ENCODE measurements at places on chromosomes 1 and 21.
A peak's percentile ranks its signal among the peaks of the same experiment; 100 is the strongest.

- DNase-seq = no peak
Measured at GRCh38 chr1:53543778-53544695, 84.8 kb downstream of the DMRTB1 start.

DNA sequence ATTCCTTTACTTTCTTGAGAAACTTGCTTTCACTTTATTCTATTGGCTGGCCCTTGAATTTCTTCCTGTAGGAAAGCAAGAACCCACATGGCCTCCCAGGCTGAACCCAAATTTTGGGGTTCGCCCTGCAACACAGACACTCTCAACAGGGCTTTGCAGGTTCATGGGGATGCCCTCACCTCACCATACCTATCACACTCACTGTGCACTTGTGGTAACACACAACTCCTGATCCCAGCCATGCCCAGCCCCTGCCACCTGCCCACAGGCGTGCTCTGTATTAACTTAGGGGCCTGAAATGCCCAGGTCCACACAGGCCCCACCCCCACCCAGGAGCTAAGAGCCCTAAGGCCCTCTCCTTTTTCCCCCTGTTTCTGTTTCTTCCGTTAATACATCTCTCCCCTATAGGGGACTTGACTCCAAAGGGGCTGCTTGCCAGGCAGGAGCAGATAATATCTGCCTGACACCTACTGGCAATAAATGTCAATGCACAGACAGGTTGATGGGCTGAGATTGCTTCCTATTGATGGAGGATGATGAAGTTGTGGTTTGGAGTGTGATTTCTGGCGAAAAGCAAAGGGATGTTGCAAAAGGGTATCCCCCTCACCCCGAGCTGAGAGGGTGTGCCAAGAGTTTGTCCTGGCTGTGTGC, 171.5 kb downstream of the AJAP1 start:
- DNase-seq = peak; percentile 60

- DNase-seq = peak; percentile 63
Measured at GRCh38 chr1:63674238-63674864, 81.1 kb downstream of the PGM1 start.

DNA sequence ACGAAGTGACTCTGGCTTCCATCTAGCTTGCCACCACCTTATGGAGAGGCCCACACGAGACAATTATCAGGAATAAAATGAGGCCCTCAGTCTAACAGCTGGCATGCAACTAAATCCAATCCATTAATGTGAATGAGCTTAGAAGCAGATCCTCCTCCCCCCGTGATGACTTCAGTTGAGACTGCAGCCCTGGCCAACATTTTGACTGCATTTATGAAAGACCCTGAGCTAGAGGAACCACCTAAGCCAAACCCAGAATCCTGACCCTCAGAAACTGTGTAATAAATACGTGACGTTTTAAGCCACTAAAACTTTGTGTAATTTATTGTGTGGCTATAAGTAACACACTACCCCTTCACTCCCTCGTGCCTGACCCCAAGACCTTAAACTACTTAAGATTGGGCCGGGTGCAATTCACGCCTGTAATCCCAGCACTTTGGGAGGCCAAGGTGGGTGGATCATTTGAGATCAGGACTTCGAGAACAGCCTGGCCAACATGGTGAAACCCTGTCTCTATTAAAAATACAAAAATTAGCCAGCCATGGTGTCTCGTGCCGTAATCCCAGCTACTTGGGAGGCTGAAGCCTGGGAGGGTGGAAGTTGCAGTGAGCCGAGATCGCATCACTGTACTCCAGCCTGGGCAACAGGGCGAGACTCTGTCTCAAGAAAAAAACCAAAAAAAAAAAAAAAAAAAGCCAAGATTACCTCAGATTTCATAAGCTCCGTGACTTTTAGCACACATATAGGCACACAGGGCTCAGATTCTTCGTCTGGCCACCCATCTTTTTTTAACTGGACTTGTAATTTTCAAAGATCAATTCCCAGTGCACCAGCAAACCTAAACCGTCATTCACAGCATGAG, 72.5 kb downstream of the ENAH start:
- no peak for DNase-seq

- no peak for DNase-seq
Measured at GRCh38 chr1:196207612-196208217, 400.5 kb downstream of the KCNT2 start.

GRCh38 chr1:56469640-56470371, 109.6 kb downstream of the PLPP3 start:
- DNase-seq = no peak

DNA sequence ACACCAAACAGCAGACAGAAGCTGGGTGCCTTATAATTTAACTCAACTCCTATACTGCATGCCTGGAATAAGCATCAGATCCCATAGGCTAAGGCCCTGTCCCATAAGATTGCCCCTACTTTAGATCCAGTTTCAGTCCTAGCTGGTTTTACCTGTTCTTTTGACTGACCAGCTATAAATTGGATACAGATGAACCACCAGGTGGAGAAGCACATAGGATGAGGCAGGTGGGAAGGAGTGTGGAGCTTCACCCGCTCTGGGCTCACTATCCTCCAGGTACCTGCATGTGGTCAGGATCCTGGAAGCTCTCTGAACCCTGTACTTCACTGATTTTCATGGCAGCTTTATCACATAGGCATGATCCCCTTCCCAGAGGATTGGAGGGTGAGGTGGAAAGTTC, 51.3 kb downstream of the MAST2 start:
- DNase-seq = no peak

- DNase-seq = no peak
Measured at GRCh38 chr21:14538483-14538882, 7.6 kb downstream of the SAMSN1 start.

DNA sequence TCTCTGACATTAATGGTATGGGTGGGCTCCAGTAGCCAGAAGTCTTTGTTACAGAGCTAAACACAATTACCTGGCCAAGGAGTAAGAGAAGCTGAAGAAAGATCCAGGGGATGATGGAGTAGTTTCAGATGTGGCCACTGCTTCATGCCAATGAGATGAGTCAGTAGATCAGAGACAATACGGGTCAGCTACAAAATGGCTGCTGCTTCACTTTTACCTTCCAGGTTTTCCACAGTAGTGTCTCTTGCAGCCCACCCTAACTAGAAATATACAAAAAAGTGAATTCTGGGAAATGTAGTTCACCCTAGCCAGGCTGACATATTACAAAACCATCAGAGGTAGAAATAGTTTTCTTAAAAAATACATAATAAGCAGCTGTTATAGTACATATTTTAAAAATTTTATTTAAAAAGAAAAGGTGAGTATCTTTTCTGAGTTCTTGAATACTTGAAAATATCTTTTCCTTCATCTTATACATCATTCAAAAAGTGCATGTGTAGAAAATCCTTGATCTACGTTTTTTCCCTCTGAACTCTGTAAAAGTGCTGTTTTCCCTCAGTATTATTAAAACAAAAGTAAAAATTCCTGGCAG, 36.1 kb downstream of the LRIF1 start:
- no peak for DNase-seq

DNA sequence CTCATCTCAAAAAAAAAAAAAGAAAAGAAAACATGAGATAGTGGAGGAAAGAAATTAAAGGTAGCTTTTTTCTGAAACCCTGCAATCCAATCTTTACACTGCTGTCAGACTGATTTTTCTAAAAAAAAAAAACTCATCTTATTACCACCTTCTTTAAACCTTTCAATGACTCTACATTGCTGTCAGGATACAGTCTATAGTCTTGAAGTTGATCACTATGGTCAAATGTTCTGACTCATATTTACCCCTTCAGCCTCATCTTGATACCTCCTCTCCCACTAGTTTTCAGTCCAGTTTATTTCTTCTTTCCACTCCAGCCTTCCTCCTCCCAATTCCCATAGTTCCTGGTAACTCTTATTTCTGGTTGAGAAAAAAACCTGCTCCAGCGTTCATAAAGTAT, 17.7 kb upstream of the NFIA start:
- DNase-seq = no peak

GRCh38 chr1:93434987-93435386, 12.9 kb upstream of the FNBP1L start:
- DNase-seq = no peak

GRCh38 chr1:209727785-209728184, 23.1 kb downstream of the HSD11B1 start:
- DNase-seq = no peak

DNA sequence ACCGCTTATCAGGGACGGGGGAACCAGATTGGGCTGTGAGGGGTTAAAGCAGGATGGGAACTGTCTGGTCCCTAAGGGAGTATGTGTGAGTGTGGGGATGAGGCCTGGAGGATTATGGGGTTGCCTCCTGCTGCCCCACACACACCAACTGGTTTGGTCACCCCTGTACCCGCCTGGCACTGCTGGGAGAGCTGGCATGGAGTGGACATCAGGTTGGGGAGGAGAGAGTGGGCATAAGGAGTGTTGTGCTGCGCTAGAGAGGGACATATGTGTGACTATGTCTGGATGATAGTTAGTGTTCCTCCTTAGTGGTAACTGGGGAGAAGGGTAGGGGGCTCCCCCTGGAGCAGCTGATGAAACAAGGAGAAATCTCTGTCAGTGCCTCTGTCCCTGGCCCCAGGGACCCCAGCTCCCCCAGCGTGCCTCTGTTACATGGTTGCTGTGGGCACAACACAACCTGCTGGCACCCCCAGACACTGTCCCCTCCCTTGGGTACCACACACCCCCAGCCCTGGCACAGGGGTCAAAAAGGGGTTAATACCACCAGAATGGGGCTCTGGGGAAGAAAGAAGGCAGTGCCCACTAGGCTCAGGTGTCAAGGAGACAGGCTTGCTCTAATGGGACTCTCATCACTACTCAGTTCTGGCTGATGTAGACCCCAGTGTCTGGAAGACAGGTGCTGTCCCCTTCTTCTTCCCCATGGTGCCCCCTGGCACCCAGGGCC, 1.9 kb downstream of the ZBTB7B start:
- peak; percentile 21 for DNase-seq

DNA sequence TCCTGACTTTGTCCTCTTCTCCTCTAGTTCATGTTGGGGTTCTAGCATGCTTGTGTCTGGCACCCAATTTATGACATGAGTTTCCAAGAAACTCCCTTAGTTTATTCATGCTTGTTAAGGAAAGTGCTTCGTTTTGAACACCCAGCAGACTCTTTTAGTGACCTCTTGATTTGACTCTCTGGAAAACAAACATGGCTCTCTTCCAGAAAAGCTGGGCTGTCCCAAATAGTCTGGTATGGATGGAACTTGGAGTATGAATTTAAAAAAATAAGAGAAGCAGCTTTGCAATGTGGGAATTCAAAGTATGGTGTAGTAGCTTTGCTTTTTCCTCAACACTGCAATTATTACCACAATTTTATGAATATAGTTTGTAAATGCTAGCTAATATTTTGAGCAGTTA, 143.4 kb upstream of the C8B start:
- DNase-seq = no peak

DNA sequence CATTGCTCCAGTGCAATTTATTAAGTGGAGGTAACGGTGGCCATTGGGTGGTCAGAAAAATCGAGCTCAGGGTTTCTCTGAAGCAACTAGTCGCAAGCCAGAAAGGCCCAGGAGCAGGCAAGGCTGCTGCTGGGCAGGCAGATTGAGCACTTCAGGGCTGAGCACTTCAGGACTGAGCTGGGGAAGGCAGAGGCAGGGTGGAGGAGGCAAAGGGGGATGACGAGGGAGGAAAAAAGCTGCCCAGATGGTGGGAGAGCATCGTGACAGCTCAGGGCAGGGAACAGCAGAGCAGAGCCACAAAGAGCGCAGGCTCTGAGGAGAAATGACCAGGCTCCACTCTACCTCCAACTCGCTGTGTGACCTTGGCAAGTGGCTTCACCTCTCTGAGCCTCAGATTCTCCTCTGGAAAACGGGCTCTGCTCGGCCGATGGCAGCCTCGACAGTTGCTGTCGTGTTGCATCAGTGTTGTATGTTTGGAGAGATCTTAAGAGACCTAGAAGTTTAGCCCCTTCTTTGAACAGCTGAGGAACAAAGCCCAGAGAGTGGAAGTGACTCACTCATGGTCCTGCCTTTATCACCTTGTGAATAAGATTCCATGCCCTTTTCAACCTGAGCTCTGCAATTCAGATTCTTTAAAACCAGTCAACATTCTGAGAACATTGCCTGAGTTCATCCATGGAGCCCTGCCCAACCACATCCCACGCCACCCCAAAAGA, 141.4 kb downstream of the SYF2 start:
- DNase-seq = no peak

DNA sequence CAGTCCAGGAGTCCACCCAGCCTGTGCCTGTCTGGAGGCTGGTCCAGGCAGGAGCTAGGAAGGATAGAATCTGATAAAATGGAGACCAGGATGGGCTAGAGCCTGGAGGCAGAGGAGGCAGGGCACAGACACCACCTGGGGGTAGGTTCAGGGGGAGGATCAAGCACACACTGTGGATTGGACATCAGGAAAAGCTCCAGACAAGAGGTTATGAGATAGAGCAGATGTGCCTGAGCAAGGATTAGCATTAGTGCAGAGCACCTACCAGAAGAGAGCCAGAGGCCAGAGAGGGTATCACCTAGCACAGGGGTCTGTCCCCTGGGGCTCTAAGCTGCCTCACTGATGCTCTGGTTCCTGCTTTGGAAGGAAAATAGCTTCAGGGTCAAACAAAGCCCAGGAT, 216.7 kb upstream of the ZC3H12A start:
- DNase-seq = no peak

- no peak for DNase-seq
Measured at GRCh38 chr1:203475012-203475981, at the start of gene PRELP. Gene PRELP, plus strand, starts transcription at chr1:203475806. Its CDS starts 7,379 bp downstream, at chr1:203483185.

DNA sequence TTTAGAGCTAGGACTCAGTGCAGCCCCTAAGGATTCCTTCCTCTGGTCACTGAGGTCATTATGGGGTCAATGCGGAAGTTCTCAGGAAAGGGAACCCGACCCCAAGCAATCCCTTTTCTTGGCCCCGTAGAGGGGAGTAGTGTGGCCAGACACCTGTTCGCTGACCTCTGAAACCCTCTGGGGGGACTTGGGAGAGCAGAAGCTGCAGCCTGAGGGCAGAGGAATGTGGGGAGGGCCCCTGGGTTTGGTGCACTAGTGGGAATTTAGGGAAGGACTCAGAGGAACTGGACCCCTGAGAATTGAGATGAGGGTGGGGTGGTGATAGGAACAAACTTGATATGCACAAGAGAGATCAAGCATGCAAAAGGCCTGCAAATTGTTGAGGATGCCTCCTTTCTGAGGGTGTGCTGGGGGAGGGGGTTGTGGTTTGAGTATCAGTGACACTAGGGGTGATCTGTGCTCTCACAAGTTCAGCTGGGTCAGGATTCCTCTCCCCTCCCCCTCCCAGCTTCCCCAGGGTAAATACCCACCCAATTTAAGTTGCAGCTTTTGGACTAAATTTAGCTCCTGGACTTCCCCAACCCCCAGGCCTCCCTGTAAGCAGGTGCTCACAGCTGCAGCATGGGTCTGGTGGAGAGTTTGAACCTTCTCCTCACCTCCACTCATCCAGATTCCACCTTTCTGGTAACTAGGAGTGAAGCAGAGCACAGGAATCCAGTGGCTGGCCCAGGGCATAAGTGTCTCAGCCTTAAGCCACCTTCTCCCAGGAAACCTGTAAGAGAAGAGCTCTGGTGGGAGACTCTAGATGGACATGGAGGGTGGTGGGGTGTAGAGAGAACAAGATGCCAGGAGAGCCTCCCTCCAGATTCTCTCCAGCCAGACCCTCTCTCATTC, 13.5 kb downstream of the ADAMTSL4 start:
- DNase-seq = no peak

- no peak for DNase-seq
Measured at GRCh38 chr1:159783724-159784123, 3.0 kb downstream of the DUSP23 start.

- DNase-seq = peak; percentile 79
Measured at GRCh38 chr1:209850342-209850979, 22.7 kb downstream of the UTP25 start.

- DNase-seq = peak; percentile 66
Measured at GRCh38 chr21:32306021-32306780, 7.5 kb downstream of the MRAP start.

- DNase-seq = no peak
Measured at GRCh38 chr1:100422065-100422464, 69.8 kb downstream of the CDC14A start.

GRCh38 chr21:37348664-37349063, 17.9 kb upstream of the DYRK1A start:
- no peak for DNase-seq
